ENCODE measurements at places on chromosomes 5 and 9. TPM values are rescaled to one million over a fixed set of nuclear protein-coding genes. Genes with fewer than 3 reads are reported as not detected.

The SAPCD2 gene
- not detected for total RNA-seq

The INSL6 gene
- not detected for total RNA-seq

The FOXD4L5 gene
- not detected for total RNA-seq

The IFNK gene
- not detected for total RNA-seq

The MAPK9 gene
- 39.2 TPM for total RNA-seq

The PTGR1 gene
- total RNA-seq: 55.8 TPM

The SLC35D2 gene
- 13.6 TPM for total RNA-seq

Measured in heart right ventricle (tissue), 16 donors.